ENCODE measurements at places on chromosomes 11 and 22.

- no peak overlapping the region for H3K4me3 ChIP-seq
- H3K36me3 ChIP-seq, result no peaks in the 10 kb centered on the region
- no peak overlapping the region for H3K27ac ChIP-seq
- no peaks in the 10 kb centered on the region for H3K27me3 ChIP-seq
- DNase-seq, result no peak
Measured at GRCh38 chr11:46478196-46478595, 86.6 kb upstream of the CHRM4 start.

DNA sequence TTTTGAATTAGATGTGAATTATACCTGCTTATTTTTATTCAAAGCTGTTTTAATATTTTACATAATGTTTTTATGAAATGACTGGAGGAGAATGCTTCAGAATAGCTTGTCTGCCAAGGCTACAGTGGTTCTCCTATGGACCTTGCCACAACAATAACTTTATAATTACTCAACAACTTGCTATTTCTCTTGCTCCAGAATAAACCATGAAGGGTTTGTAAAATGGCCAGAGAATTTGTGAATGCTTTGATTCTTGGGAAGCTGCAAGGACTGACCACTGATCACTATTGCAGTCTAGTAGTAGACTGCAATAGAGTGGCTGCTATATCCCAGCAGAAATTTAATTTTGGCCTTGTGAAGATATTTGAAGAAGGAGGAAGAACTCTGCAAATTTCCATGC, 199.7 kb downstream of the FAT3 start:
- H3K27me3 ChIP-seq, result no peaks in the 10 kb centered on the region
- no peak overlapping the region for H3K4me3 ChIP-seq
- H3K36me3 ChIP-seq, result no peaks in the 10 kb centered on the region
- no peaks in the 10 kb centered on the region for H3K4me1 ChIP-seq

GRCh38 chr11:6400431-6401345, 10.4 kb downstream of the SMPD1 start:
- H3K27ac ChIP-seq, result no peak overlapping the region
- H3K4me3 ChIP-seq, result no peak overlapping the region
- no peaks in the 10 kb centered on the region for H3K27me3 ChIP-seq
- no peaks in the 10 kb centered on the region for H3K36me3 ChIP-seq

DNA sequence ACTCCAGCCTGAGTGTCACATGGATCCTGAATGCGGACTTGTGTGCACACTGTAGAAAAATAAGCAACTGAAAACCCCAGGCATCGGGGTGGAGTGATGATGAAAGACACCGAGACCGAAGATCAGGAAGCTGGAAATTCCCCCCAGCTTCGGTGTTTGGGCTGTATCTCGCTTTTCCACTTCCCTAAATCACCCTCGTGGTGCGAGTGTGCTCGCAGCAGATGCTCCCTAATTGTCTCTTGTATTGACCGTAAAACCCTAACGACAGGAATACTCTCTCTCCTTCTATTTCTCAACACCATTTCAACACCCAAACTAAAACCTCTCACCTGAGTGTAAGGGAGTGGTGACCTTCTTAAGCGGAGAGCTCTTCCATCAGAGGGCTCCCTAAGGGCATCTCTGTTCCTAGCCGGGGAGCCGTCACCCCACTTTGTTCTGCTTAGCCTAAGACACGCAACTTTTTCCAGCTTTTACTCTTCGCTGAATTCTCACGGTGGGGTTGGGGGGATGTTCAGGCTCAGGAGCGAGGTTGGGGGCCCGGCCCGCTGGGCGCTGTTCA, 635 bp upstream of the GRK3 start:
- peak overlapping the region; percentile 12 for H3K4me3 ChIP-seq
- H3K27ac ChIP-seq, result no peak overlapping the region
- no peaks in the 10 kb centered on the region for H3K27me3 ChIP-seq
- H3K36me3 ChIP-seq, result no peaks in the 10 kb centered on the region
- no peaks in the 10 kb centered on the region for H3K4me1 ChIP-seq
- DNase-seq, result peak; percentile 48

DNA sequence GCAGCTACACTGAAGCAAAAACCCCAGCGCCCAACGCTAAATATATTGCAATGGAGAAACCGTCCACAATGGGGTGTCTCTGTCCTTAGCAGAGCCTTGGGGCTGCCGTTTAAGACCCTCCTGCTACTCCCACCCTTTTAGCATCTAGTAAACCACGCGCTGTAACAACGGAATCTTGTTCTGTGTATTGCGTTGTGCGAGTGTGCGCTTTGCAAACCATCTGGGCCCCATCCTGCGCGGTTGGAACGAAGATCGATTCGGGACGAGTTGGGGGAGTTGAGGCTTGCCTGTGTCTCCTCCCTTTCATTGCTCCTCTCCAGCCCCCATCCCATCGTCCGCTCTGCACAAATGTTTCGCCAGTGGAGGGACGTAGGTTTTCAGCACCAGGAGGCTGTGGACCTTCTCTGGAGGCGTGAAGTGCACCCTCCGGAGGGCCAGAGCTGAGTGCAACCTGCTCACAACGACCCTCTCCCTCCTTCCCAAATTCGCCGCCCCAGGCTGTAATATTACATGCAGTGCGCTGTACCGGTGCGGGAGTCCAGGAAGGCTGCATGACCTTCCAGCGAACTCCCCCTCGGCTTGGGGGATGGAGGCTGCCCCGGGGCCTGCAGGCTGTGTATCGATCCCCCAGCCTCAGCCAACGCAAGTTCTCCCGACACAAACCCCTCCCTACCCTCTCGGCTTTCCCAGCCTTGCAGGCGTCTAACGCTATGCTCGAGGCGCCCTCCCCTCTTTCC, 1.6 kb upstream of the KMT2A start:
- peaks cover 16% of the 10 kb centered on the region for H3K4me1 ChIP-seq
- no peaks in the 10 kb centered on the region for H3K36me3 ChIP-seq
- peak overlapping the region; percentile 85 for H3K4me3 ChIP-seq
- DNase-seq, result no peak

GRCh38 chr22:48410536-48410935, 1417.1 kb downstream of the BRD1 start:
- H3K4me3 ChIP-seq, result no peak overlapping the region
- no peaks in the 10 kb centered on the region for H3K36me3 ChIP-seq
- no peak for DNase-seq
- no peak overlapping the region for H3K27ac ChIP-seq
- H3K27me3 ChIP-seq, result no peaks in the 10 kb centered on the region

- no peaks in the 10 kb centered on the region for H3K4me1 ChIP-seq
- no peak for DNase-seq
- H3K4me3 ChIP-seq, result no peak overlapping the region
Measured at GRCh38 chr11:133525976-133526375, 6.3 kb downstream of the OPCML start.

- H3K4me1 ChIP-seq, result peaks cover 64% of the 10 kb centered on the region
- peaks cover 7% of the 10 kb centered on the region for H3K36me3 ChIP-seq
- DNase-seq, result peak; percentile 94
- H3K27me3 ChIP-seq, result no peaks in the 10 kb centered on the region
- peak within 1 kb of the TSS; percentile 97 for H3K27ac ChIP-seq
Measured at GRCh38 chr11:65422633-65423515, at the start of gene NEAT1. TSS of gene NEAT1 (plus strand) at chr11:65422798.

GRCh38 chr11:46800177-46800576, 45.9 kb downstream of the CKAP5 start:
- H3K36me3 ChIP-seq, result peaks cover 11% of the 10 kb centered on the region
- no peaks in the 10 kb centered on the region for H3K27me3 ChIP-seq
- no peaks in the 10 kb centered on the region for H3K4me1 ChIP-seq
- DNase-seq, result no peak
- no peak overlapping the region for H3K4me3 ChIP-seq

DNA sequence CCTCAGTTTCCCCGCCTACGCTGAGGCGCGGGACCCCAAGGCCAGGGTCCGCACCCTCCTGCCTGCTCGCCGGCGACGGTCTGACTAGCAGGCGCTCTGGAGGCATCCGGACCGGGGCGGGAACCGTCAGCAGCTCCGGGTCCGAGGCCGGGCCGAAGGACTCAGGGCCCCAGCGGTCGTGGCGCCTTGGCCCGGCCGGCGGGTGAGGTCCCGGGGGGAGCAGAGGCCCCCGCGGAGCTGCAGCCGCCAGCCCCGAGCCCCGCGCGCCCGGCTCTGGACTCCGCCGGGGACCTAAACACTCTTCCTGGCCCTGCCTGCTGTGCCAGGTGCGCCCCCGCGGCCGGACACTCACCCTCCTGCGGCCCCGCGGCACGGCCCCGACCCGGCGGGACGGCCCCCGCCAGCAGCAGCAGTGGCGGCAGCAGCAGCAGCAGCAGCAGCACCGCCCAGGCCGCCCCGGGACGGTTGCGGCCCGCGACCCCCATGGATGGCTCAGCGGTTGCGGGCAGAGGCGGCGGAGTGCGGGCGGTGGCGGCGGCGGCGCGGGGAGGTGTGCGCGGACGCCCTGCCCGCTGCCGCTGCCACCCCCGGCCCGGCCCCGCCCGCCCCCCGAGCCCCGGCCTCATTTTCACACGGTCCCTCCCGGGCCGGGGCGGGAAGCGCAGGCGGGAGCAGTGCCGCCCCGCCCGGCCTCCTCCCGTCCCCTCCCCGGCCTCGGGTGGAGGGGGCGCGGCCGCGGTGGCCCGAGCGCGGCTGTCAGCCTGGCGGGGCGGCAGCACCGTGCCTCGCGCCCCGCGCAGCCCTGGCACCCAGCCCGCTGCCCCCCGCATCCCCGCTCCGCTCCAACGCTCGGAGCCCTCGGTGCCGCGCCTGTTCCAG, at the start of gene SCUBE2:
Gene SCUBE2 (minus strand): TSS at position 556 of the 879 bp plus-strand sequence. CDS start 71 bp downstream, at position 485.
- peak within 1 kb of the TSS; percentile 70 for H3K4me3 ChIP-seq
- H3K27me3 ChIP-seq, result peaks cover 38% of the 10 kb centered on the region
- peaks cover 3% of the 10 kb centered on the region for H3K4me1 ChIP-seq
- no peak for DNase-seq
- no peaks in the 10 kb centered on the region for H3K36me3 ChIP-seq
